ENCODE measurements at places on chromosomes 3 and 15.

DNA sequence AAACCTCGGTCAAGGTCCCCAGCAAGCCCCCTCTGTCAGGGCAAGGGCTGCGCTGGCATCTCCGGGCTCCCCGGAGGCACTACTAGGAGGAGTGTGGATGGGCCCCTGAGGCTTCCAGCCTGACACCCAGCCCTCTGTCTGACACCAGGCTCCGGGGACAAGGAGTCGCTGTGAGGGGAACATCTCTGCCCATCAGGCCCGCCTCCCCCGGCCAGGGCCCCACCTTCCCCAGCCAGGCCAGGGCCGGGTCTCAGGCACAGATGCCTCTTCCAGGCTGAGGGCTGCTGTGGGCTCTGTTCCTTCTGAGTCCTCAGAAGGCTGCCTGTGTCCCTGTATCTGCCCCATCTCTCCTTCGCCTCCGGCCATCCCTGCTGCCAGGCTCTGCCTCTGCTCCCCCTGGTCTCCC, 15.8 kb downstream of the CSPG4 start:
- DNase-seq = no peak

DNA sequence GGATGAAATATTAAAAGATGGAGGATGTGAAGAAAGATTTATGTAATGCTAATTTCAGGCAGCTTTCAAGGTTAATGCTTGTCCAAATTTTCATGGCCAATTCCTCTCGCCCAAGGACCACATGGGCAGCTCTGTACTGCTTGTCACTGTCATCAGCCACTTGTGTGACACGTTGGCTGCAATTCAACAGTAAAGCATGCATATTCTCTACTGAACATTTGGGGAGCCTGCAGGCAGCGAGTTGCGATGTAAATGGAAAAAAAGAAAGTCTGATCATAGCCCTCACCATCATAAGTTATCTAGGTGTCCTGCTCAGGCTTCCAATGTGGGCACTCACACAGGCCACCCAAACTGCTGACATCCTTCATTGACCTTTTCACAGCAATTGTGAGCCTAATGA, 1026.8 kb upstream of the NR2F2 start:
- DNase-seq = no peak

DNA sequence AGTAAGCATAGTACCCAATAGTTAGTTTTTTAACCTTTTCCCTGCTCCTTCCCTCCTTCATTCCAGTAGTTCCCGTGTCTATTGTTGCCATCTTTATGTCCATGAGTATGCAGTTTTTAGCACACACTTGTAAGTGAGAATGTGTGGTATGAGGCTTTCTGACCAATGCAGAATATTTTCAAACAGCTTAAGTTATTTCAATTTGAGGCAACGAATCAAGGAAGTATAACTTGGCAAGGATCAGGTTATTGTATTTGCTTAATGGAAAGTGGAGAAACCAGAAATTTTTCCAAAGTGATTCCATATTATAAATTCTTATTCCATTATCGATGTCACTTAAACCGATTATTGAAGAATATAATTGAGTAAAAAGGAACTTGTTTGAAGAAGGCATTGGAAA, 954.8 kb downstream of the GBE1 start:
- no peak for DNase-seq

GRCh38 chr3:99867594-99868310, 50.1 kb downstream of the CMSS1 start:
- no peak for DNase-seq

DNA sequence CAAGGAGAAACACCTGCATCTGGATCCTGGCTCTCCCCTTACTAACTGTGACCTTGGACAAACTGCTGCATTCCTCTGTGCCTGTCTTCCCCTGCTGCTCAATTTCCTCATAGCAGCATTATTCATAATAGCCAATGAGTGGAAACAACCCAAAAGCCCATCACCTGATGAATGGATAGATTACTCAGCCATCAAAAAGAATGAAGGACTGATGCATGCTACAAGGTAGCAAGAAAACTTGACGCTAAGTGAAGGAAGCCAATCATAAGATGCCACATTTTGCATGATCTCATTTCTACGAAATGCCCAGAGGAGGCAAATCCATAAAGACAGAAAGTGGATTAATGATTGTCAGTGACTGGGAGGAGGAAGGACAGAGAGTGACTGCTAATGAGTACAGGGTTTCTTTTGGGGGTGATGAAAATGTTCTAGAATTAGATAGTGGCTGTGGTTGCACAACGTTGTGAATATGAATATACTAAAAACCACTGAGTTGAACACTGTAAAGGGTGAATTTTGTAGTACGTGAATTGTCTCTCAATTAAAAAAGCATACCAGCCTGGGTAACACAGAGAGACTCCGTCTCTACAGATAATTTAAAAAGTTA, 11.2 kb downstream of the IGDCC4 start:
- DNase-seq = no peak

- DNase-seq = no peak
Measured at GRCh38 chr15:69289342-69290146, 9.2 kb upstream of the PAQR5 start.

- no peak for DNase-seq
Measured at GRCh38 chr3:43753741-43754715, 63.3 kb downstream of the ABHD5 start.

- no peak for DNase-seq
Measured at GRCh38 chr3:153666991-153667740, 454.0 kb upstream of the ARHGEF26 start.

DNA sequence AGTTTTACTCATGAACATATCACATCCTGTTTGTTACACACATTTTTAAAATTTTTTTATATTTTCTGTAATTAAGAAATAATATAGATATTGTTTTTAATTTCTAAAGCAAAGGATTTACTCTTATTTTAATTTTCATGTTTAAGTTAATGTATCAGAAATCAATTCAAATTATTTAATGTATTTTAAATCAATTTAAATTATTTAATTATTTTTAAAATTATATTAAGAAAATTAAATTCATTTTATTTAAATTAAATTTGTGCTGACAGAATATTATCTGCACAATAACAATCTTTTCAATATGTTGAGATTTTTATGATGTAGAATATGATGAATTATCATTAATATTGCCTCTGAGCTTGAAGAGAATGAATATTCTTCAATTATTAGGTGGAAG, 681.2 kb upstream of the ALCAM start:
- no peak for DNase-seq

DNA sequence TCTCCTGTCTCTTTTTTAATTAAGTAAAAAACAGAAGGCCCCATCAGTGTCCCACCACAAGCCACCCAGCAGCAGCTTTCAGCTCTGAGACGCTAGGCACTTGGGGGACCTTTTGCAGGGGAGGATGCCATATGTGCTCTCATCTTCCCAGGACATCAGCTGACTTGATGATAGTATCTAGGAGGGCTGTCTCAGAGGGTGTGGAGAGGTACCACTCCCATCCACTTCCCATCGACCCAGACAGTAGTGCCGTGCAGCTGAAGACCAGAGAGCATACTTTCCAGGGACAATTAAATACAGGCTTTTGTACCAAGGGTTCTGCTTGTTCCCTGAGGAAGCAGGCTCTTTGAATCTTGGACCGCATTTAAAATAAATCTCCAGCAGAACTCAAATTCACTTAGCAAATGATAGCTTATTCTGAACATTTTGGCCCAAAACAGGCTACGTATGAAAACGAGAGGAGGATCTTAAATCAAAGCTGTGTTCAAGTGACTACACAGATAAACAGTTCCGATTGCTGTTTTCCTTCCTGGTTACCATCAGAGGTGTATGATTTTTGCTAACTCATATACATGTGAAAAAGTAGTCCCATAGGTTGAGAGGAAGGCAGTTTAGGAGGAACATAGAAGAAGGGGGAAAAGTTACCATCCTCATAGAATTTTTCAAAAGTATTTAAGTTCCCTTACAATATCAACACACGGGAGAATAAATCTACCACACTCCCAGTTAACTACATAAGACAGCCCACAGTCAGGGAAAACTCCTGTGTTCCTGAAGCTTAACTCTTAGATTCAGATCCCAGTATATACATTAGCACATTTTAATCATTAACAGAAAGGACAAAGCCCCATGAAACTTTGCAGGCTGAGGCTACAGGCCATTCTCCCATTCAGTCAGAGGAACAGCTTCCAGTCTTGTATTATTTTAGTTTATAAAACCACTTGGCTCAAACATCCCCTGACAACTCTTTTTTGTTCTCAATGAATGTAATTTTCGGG, 9.5 kb downstream of the WNT5A start:
- no peak for DNase-seq

- no peak for DNase-seq
Measured at GRCh38 chr15:90004252-90004651, 3.1 kb downstream of the ZNF710 start.

GRCh38 chr3:125240496-125240895, 27.9 kb upstream of the SLC12A8 start:
- DNase-seq = no peak

DNA sequence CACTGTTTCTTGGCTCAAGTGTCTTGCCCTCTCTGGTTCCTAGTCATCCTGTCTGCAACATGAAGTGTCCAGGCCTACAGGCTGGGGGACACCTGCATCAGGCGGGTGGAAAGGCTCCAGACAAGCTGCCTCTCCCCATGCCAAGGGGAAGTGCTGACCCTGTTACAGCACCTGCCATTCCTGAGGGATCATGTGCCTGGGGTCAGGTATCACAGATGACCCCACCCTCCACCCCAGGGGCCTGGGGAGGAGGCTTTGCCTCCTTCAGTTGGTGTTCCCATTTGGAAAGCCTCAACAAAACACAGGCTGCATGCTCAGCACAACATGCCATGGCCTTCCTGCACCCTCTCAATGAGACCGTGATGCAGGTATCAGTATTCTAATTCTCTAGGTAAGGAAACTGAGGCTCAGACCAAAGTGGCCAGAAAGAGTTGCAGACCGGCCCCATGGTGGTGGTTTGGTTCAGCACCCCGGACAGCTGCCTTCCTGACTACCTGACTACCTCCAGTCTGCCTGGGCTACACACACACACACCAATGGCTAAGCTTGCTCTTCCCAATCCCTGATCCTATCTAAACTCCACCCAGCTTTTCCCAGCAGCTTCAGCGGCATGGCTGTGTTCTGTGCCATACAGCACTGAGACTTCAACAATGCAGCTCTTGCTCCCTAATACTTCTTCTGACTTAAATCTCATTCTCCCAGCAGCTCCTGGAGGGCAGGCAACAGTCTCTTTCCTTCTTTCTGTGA, 69.7 kb upstream of the LINGO1 start:
- no peak for DNase-seq

- DNase-seq = no peak
Measured at GRCh38 chr3:85881833-85882393, 923.1 kb downstream of the CADM2 start.

GRCh38 chr15:35929740-35930444, 383.9 kb upstream of the DPH6 start:
- no peak for DNase-seq

DNA sequence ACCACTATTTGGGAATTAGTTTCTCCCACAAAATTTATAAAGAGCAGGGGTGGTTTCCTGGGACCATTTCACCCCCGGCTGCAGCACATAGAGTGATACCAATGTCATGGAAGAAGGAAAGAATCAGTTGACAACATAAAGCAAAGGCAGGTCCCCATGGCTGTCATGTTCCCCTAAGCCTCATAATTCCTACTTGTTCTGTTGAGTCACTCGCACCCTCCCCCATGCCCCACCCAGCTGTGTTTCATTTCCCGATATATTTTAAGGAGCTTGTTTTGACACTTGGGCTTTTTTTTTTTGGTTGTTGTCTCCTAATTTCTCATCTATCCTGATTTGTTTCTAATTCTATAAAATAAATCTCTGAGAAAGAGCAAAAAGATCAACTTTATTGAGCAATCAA, 24.9 kb downstream of the ERC2 start:
- no peak for DNase-seq

DNA sequence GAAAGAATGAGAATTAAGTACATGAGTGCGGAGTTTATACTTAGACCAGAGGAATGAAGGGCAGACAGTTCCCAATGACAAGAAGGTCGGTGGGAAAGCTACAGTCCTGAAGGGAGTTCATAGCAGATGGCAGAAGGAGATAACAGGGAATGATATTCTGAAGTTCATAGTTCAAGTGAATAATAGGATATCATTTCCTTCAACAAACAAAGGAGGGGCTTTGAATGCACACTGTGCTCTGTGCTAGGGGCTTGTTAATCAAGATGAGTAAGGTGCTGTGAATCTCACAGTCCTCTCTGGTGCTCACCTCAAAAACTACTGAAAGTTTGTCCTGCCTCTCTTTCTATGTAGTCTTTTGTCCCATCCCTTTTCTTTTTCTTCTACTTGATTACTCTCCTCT, 41.9 kb downstream of the SIDT1 start:
- DNase-seq = no peak

DNA sequence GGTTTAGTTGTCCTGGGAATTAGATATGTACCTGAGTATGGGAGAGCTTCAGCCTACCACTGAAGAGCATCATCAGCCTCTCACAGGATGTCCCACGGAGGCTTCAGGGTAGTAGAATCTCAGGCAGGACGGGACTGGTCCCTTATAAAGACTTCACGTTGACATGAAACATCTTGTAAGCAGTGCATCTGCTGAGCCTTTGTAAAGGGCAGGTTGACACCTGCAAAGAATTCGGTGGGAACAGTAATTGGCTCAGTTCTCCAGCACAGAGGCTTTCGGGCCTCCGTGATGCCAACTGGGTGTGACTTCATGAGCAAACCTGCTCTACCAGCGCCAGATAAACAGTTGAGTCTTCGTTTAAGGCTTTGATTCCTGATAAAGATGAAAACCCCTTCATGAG, 26.9 kb upstream of the AVEN start:
- DNase-seq = no peak

GRCh38 chr15:39936681-39937080, 2.8 kb downstream of the EIF2AK4 start:
- DNase-seq = no peak

- DNase-seq = no peak
Measured at GRCh38 chr15:37586011-37586583, 348.3 kb upstream of the TMCO5A start.

DNA sequence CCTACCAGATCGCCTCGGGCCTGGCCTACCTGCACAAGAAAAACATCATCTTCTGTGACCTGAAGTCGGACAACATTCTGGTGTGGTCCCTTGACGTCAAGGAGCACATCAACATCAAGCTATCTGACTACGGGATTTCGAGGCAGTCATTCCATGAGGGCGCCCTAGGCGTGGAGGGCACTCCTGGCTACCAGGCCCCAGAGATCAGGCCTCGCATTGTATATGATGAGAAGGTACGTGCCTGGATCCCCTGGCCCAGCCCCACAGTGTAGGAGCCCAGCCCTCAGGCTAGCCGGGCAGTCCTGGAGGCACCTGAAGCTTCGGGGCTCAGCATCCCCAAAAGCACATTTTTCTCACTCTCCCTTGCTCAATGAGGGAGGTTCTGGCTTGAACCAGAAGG, 135.8 kb downstream of the LRRK1 start:
- no peak for DNase-seq

DNA sequence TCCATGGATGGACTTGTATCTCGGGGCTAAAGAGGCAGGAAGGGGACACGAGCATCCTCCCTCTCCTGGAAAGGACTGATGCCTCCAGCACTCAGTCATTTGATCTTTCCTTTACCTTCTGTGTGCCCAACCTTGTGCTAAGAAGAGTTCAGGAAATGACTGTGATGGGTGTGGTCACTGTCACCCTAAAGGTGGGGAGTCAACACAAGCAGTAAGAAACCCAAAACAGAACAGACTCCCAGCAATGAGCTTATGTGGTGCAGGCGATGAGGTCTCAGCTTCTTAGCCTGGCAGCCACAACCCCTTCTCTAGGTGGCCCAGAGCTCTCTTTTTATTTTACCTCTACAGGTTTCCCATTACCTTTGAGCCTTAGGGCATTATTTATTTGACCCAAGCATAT, 3.8 kb downstream of the MPI start:
- DNase-seq = no peak

GRCh38 chr15:101686718-101687117, 34.5 kb upstream of the TM2D3 start:
- no peak for DNase-seq

Data from GDM1 (cell line).